Activated naive CD4-positive, alpha-beta T cell (primary cell): ENCODE measurements at places on chromosomes 11 and 22.

GRCh38 chr22:24731761-24732160, 42.8 kb downstream of the PIWIL3 start:
- DNase-seq: no peak

DNA sequence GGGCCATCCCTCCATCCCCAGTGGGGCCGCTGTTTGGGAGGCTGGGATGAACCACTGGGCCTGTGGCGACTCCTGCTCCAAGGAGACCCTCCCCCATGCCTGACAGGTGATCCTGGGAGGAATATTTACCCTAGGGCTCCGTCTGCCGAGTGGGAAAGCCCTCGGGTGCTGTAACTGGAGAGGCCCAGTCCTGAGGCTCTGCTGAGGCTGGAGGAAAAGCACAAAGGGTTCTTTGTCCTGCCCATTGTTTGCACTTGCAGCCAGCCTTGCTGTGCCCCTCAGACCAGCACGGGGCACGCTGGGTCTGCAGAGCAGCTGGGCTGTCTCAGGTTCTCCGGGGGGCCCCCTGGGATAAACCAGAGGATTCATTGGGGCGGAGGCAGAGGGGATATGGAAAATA, 321.1 kb downstream of the MN1 start:
- DNase-seq: no peak

DNA sequence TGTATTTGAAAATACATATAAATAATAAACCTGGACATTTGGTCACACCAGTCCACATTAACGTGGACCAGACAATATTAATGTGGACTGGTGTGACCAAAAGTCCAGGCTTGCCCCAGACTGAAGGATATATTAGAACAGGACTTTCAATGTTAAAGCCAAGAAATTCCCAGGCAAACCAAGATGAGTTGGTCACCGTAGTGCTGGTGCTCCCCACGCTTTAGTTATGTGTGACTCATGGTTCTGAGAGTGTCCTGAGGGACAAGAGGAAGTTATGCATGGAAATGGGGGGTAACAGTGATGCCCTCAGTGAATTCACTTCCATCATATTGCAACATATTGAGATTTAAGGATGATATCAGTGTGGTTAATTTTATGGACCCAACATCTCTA, 31.4 kb downstream of the POU2AF1 start:
- DNase-seq: no peak

GRCh38 chr11:78268591-78269410, 80.1 kb downstream of the USP35 start:
- DNase-seq: no peak

DNA sequence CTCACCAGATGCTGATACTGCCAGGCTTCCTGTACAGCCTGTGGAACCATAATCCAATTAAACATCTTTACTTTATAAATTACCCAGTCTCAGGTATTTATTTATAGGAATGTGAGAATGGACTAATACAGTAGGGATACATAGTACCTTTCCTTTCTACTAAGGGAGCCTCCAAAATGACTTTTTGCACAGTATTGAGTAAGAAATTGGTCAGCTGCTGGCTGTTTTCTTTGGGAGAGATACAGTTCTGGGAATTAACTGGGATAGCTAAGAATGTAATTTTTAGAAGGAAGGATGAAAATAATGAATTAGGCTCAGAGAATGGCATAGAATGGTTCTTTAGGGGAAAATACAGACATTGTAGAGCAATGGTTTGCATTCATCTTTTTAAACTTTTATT, 426.0 kb upstream of the DDI1 start:
- no peak for DNase-seq

DNA sequence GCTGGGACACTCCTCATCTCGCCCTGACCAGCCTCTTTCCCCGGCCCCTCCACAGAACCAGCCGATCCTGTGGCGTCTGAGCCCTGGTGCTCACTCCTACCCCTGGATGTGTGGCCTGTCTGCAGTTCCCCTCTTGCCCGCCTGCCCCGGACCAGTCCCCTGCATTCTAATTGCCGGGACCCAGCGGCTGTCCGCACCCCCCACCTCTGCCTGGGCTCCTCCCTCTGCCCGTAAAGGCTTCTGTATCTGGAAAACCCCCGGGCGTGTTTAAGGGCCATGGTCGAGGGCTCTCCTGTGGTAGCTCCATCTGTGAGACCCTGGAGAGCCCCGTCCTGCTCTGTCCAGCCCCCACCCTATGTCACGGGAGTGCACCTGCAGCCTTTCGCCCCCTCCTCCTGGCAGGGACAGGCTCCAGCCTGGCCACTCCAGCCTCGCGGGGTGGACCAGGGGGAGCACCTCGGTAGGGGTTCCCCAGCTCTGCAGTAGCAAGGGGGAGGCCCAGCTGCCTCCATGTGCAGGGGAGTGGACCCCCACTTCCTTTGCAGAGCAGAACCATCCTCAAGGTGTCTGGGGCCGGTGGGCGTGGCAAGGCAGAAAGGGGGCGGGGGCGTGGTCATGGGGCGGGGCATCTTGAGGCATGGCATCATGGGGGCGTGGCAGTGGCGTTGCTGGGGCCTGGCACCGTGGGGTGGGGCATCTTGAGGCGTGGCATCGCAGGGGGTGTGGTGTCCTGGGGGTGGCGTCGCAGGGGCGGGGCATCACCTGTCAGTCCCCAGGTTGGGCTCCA, 430.4 kb downstream of the TBC1D22A start:
- DNase-seq: no peak

- no peak for DNase-seq
These were observed 50.3 kb upstream of the TIMP3 start for GRCh38 chr22:32751065-32751767.

DNA sequence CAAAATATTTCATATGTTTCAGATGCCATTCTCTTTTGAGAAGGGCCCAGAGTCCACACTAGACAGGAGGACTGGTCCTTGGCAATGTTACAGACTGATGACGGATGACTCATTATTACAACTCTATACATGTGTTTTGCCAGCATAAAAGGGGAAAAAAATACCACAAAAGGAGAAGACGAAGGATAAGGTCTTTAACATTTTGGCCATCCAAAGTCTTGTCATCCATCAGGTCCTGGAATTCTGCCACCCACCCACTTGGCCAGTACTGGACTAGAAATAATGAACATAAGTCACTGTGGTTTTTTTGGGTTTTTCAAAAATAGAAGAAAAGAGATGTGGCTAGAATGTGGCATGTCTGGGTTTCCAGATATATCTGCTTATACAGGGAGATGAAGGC, 57.7 kb upstream of the BDNF start:
- no peak for DNase-seq

- DNase-seq: no peak
These were observed 32.9 kb downstream of the RBFOX2 start for GRCh38 chr22:35995772-35996171.

- DNase-seq: no peak
These were observed 77.0 kb downstream of the RAB38 start for GRCh38 chr11:88098289-88098688.

DNA sequence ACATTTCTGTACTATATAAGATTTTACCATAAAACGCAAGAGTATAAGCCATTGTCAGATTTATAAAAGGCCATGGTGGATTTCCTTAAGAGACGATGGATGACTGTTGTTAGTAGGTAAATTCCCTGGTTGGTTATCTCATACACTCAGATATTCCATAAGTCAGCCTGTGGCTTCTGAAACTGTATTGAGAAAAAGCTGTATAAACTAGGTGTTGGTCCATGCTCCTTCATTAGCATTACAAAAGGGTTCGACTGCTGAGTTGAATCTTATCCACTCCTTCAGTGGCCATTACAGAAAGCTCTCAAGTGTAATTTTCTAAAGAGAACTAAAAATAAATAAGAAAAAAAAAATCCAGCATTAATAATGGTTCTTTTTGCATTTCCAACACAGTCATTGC, 5.3 kb downstream of the GRAP2 start:
- DNase-seq: no peak

- no peak for DNase-seq
These were observed 26.5 kb downstream of the TRIM77 start for GRCh38 chr11:89736566-89736965.

DNA sequence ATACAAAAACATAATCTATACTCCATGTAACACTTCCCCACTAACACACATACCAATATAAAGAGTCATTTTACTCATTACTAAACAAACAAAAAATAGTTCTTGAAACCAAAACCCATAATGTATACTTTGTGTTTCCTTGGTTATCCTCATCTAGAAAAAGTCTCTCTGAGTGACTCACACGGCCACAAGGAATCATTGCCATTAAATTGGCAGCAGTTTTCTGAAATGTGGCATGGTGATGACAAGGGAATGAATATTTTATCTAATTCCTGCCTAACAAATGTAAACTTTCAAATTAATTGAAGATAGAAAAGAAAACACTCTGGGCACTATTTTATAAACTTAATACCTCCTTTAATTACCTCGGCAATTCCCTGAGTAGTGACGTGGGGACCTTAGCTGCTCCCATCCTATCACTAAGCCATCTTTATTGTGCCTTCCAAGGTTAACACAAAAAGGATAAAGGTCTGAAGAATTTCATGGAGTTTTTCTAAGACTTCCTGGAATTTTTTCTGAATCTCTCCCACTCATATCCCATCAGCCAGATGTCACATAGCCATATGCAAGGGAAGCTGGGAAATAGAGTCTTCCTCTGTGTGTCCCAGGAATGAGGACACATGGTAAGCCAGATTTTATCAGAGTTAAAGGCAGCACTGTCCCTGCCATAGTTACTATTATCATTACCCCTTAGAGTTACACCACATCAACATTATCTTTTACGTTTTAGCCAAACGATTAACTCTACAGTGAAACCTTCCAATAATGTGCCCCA, 857.2 kb upstream of the TENM4 start:
- DNase-seq: no peak

- no peak for DNase-seq
These were observed 54.5 kb upstream of the MPEG1 start for GRCh38 chr11:59267196-59267595.

GRCh38 chr11:95599959-95600586, 189.5 kb downstream of the FAM76B start:
- no peak for DNase-seq

- no peak for DNase-seq
These were observed 49.4 kb downstream of the SHANK2 start for GRCh38 chr11:71202966-71203365.

DNA sequence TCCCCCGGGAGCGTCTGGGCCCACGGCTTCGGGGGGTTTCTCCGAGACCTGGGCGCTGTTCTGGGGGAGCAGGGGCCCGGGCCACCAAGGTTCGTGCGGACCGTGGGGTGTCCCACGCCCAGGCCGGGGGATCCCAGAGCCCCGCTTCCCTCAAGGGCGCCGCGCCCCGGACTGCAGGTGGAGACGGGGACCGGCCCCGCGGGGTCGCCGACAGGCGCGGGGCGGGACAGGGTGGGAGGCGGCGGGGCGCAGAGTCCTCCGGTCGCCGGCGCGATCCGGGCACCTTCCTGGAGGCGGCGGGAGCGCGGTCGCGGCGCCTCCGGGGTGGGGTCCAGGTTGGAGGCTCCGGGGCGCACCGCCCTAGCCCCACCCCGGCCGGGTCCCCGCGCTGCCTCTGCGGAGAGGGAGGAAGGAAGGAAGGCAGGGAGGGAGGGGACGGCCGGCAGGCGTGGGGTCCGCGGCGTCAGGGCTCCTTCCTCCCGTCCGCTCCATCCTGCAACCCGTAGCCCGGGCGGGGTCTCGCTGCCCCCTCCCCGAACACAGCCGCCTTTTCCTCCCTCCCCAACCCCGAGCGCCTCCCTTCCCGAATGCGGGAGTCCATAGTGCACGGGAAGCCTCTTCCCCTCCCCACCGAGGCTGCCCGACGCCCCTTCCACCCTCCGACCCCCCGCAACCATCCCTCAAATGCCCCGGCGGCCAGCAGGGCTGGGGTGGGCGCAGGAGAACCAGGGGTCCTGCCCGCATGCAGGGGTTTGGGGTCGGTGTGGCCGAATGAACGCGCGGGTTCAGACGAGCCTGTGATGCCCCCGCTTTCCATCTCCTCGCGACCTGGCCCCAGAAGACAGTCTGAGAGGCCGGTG, 4.3 kb upstream of the ZBED4 start:
- DNase-seq: no peak

- DNase-seq: no peak
These were observed 308.0 kb downstream of the OPCML start for GRCh38 chr11:133224271-133224670.

GRCh38 chr11:85809191-85809590, 1.8 kb downstream of the SYTL2 start:
- DNase-seq: no peak

GRCh38 chr22:45777046-45777851, 105.6 kb downstream of the ATXN10 start:
- DNase-seq: no peak

DNA sequence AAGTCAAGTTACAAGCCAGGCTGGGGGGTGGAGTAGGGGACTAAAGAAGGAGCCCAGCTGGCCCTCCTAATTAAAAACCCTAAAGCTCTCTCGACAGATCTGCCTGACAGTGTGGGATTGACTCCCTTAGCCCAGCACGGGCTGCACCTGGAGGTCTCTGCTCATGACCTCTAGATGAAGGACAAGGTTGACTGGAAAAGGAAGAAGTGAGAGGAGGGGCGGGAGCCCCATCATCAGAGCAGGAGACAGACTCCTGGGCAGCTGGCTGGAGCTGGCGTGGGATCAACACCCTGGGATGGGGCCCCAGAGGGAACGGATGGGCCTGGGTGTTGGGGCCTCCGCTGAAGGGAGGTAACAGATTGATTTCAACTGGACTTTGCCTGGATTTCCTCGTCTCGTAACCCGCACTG, 46.1 kb downstream of the RPUSD4 start:
- no peak for DNase-seq

DNA sequence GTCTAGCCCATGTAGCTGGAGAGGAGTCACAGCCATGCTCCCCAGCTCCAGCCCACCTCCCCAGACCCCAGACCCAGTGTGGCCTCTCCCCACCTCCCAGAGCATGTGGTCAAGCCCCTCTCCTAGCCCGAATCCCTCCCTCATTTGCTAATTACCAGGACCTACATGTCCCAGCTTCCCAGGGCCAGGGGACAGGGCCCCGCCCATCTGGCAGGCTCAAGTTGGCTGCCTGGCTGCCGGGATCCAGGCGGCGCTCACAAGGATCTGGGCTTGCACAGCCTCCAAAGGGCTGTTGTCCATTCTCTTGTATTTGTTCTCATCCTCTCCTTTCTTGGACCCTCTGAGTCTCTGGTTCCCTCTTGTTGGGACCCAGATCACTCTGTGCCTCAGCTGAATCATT, 4.6 kb upstream of the MIF start:
- DNase-seq: no peak

- no peak for DNase-seq
These were observed 30.4 kb upstream of the CKAP5 start for GRCh38 chr11:46876471-46876870.

DNA sequence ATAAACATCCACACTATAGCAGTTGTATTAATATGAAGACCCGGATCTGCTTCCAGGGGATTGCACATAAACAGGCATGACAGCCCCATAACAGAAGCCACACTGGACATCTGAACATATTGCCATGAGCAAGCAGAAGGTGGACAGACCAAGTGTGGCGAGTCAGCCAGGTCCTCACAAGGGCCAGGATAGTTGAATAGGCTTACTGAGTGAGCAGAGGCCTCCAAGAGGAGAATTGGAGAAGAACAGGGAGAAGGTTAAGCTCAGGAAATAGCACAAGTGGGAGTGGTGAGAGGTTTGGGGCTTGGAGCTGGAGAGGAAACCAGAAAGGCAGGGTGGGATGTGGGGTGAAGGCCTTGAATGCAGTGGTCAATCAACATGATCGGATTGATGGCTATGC, 10.8 kb downstream of the SLC35C1 start:
- no peak for DNase-seq
